Activated CD8-positive, alpha-beta memory T cell treated with anti-CD3 and anti-CD28 coated beads for 48 hours (primary cell): ENCODE measurements at places on chromosomes 7 and 10.

DNA sequence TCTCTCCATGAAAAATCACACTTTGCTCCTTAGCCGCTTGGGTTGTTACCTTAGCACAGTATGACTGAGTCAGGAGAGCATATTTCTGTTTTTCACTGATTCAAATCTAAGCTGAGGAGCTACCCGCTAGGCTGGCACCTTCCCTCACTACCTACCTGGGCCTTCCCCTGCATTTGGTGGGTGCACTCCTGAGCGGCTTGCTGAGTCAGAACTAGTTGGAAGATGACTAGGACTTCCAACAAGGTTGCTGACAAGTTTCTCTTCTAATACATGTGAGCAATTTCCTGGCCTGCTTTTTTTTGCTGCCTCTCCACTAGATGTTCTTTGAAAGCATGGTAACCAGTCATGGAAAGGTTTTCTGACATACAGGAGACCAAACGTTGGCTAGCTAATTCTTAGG is 43.8 kb upstream of the SEC61G start:
- no peak for DNase-seq

- no peak for DNase-seq
These were observed 245.9 kb upstream of the HGF start for GRCh38 chr7:82015751-82016150.

GRCh38 chr7:19754521-19755116 is 18.8 kb downstream of the TMEM196 start:
- no peak for DNase-seq

DNA sequence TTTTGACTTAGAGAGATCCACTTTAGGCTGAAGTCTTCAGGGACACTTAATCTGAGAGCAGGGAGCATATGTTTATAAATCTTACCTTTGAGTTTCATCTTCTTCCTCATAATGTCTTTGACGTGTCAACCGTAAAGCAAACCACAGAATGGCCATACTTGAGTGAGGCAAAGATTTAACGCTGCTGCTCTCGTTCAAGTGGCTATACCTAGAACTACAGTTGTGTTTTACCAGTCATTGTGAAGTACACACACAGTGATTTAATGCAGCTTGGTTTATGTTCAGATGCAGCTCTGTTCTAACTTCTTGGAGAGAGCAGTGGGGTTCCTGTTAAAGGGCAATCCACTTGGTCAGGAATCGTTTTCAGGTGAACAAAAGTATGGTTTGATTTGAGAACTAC is 39.9 kb upstream of the GOT1 start:
- no peak for DNase-seq

DNA sequence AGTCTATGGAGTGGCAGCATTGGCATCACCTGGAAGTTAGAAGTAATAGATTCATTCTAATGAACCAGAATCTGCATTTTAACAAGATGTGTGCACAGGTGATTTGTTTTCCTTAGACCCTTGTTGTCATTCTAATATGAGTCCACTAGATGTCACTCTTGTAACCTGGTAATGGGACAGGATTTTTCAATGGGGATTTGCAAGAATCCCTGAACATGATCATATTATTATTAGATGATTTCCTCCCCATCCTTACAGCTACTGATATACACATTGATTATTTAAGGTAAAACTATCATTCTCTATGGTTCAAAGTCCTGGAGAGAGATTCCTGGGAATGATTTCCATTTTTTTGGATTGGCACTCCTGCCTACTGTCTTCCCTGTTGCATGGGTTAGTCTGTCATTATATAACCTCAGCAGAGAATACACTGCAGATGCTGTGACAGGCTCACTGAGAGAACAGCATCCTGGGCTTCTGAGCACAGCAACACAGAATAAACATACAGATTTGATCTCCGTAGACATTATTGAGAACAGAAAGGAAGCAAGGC is 194.9 kb downstream of the SUGCT start:
- no peak for DNase-seq
